ENCODE measurements at places on chromosomes 12 and 14.

DNA sequence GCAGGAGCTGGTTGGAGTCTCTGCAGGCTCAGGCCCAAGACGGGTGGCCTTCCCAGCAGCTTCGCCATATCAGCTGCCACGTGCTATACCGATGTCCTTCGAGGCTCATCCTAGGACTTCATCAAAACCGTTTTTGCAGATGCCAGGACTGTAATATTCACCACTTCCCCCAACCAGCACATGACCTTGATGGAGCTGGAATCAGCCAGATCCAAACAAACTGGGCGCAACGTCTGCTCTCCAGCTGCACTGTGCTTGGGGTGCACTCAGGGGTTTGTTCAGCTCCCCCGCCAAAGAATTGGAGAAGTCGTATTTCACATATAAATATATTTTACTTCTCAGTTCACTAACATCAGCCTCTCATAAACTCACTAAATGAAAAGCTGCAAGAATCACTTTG, 149.5 kb upstream of the DIO3 start:
- DNase-seq: no peak

DNA sequence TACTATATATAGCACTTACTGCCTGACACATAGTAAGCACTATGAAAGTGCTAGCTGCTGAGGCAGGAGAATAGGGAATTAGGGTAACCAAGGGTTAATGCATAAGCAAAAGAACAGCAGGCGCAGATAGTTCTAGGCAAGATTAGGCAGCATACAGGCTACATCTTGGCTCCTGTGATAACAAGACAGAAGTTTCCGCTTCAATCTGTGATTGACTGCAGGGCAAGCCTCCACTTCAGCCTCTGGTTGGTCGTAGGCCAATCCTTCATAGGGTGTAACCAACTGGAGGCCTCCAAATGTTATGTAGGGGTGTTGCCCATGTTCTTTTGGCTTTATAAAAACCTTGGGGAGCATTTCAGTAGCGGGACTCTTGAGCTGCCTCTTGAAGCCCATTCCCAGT, 46.9 kb downstream of the KLHL28 start:
- no peak for DNase-seq

GRCh38 chr12:108770269-108770829, 39.0 kb upstream of the CORO1C start:
- no peak for DNase-seq

- DNase-seq: no peak
These were observed 176.7 kb upstream of the SEL1L start for GRCh38 chr14:81710232-81710845.

DNA sequence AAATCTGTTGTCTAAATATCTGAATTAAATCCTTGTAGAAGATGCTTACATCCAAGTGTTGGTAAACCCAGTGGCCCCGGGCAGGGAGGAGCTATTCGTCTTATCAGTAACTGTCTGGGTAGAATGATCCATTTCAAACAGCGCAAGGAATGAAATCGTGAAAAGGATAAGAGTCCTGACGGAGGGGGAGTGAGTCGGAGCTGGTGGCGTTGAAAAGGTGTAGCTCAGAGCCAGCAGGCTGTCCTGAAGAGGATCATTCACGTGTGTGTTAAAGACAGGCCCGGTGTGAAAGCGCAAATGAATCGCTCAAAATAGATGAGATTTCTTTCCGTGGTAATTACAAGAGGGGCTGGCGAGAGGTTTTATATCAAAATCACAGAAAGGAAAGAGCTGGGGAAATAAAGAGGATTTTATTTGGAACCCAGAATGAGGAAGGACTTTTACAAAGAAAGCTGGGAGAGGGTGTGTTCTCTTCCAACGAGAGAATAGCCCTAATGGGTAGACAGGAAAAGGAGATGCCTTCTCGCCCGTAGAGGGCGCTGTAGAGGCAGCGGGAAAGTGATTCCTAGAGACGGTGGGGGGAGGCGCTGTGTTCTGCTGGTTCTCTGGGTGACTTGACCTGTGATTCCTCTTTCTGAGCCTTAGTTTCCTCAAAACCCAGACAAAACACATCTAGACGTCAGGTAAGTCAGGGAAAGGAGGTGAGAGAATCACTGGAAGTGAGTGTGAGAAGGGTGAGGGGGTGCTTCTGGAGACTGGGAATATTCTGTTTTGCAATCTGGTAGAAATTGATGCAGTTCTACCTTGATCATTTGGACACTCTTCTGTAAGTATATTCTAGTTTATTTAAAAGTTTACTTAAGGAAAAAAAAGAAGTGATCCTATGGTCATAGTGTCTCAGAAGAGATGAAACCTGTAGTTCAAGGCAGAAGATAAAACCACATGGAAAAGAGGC, 39.3 kb downstream of the SRRM4 start:
- no peak for DNase-seq

DNA sequence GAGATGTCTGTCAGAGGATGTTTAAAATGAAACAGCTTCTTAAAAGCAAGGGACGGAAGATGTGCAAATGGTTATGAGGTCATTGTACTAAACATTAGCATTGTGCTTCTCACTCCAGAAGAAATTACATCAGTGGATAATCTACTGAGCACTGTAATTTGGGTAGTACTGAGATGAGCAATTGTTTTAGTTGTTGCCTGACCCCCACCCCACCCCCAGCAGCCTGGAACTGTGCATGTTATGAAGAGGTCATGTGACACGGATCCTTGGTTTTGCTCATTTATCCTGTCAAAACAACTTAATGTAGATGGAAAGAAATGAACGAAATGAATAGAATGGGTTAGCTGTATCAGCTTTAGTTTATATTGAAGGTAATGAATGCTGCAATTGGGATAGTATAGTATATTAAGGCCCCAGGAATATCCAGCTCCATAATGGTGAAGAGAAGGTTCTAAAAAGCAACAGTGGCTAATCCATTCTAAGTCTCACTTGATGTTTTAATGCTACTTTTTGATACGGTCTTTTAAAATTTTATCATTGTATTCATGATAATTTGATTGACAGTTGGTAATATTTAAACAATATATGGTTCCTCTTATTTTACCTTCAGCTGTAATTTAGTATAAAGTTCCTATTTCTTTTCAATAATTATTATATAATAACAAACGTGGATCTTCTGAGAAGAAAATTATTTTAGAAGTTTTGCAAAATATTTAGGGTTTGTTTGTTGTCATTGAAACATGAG, 58.5 kb downstream of the WNK1 start:
- DNase-seq: peak; percentile 46

GRCh38 chr12:95545731-95546490, 5.4 kb downstream of the USP44 start:
- DNase-seq: no peak

DNA sequence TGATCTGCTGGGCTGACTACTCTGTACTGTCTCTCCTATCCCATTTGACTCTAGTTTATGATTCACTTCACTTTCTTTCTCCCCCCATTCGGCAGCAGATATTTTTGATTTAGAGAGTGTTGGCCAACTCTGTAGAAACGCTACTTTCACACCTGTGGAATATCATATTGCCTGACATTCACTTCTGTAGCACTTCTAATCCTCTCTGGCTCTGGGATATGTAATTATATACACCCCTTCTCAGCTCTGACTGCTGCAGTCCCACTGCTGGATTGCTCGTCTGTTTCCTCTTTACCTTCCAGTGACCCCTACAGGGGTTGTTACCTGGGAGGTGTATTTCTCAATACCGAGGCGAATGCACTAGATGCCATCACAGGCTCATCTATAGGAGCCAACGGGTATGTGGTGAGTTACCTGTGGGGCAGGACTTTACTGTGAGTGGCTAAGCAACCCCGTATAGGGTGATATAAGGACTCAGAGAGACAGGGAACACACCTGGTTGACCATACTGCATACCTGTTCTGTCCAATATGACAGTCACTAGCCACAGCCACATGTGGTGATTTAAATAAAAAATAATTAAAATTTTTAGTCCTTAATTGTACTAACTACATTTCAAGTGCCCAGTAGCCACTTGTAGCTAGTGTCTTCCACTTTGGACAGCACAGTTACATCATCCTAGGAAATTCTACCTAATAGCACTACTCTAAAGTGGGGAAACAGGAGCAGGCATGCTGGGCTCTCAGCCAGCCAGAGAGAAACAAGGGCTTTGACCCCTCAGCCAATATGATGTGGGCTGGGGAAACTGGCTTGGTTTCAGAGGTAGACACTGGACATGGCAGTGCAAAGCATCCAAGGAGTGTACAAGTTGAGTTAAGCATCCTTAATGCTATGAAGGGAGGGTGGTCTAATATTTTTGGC, 95.0 kb downstream of the C12orf75 start:
- no peak for DNase-seq

DNA sequence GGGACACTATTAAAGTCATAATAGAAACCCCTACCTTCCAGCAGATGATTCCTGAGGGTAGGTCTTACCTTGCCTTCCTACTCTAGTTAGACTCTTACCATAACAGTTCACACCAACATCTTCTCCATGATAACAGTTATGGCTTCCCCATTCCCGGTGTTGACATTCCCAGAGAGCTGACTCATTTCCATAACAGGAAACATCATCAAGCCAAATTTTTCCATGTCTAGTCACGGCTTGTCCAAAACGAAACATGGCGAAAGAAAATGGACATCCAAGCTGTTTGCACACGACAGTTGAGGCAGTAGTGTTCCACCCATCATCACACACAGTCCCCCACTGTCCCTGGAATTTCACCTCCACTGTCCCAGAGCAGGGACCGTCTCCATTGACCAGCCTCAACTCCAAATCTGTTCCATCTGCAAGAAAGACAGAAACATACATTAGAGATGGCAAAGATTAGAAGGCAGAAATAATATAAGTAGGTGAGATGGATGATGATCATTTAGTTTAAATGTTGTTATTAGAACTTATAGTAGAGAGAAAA, 10.6 kb downstream of the CD163L1 start:
- DNase-seq: no peak

DNA sequence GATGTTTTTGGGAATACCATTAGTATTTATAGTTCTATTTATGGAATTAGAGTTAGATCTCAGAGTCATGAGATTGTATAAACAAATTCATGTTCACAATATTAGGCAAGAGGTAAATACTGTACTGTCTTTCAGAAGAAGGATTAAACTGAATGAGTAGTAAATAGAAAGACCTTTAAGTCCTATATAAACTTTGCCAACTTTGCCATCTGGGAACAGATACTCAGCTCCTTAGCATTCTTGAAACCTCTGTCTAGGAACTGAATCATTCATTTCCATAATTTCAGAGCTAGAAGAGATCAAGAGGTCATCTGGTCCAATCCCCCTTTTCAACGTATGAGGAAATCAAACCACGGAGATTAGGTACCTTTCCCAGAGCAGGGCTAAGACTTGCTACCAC, 141.1 kb downstream of the CAND1 start:
- DNase-seq: no peak

DNA sequence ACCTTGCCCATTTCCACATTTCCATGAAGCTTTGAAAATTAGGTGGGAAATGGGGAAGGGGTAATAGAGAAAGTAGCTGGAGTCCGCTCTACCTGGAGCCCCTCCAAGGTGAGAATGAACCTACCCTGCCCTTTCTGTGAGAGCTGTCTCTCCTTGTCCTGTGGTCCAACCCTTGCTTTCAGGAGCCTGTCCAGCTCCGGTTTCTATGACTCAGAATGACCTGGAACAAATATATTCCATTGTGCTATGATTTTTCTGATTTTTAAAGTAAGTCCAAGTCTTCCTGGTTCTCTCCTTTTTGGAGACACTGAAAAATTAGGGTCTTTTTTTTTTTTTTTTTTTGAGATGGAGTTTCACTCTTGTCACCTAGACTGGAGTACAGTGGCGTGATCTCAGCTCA, 89.1 kb upstream of the VASH1 start:
- no peak for DNase-seq

- DNase-seq: no peak
These were observed 205.4 kb upstream of the FKBP4 start for GRCh38 chr12:2589381-2589780.

- no peak for DNase-seq
These were observed 7.9 kb downstream of the PPP1R12A start for GRCh38 chr12:79926951-79927350.

DNA sequence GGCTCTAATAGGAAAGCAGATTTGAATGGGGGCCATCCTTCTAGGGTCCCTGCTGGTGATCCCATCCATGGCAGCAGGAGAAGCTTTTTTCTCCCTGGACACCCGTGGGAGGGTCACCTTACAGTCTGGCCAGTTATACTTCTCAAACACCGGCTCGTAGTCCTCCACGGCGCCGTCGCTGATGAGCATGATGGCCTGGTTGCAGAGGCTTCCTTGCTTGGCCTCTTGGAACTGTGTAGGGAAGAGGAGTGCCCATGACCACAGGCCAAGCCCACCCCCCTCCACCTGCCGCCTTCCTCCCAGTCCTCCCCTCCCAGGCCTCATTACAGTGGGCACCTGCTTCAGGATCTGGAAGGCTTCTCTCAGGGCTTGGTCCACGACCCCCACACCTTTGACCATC, 33.8 kb downstream of the CACNA2D4 start:
- DNase-seq: no peak

DNA sequence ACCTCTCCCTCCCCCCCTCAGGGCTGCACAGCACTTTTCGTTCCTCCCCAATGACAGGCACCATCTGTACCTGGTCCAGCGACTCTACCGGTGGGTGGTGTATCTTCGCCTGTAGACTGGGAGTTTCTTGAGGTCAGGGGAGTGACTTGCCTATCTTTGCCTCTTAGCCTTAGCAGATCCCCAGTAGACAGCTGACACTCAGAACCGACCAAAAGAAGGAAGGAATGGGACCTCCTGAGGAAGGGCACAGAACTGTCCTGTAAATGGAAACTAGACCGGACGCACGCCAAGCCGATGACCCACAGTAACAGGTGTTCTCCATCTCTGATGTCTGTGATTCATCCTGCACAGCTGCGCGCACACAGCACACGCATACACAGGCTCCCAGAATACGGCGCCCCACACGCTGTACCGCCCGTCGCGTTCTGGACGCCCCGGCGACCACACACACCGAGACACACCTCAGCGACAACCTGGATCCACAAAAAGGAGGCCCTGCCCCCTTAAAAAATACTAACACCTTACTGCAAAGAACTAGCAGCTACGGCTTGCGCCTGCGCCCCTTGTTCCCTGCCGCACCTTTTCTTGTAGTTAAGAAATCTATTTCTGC, 673 bp upstream of the TTC9 start:
- no peak for DNase-seq

- DNase-seq: no peak
These were observed 277.4 kb downstream of the PDZRN4 start for GRCh38 chr12:41465526-41465925.

- DNase-seq: no peak
These were observed 91.7 kb upstream of the FUT8 start for GRCh38 chr14:65320661-65321308.

- no peak for DNase-seq
These were observed 30.3 kb downstream of the TXNDC16 start for GRCh38 chr14:52522033-52522432.

GRCh38 chr12:108806346-108806745, 51.0 kb downstream of the SSH1 start:
- DNase-seq: no peak

DNA sequence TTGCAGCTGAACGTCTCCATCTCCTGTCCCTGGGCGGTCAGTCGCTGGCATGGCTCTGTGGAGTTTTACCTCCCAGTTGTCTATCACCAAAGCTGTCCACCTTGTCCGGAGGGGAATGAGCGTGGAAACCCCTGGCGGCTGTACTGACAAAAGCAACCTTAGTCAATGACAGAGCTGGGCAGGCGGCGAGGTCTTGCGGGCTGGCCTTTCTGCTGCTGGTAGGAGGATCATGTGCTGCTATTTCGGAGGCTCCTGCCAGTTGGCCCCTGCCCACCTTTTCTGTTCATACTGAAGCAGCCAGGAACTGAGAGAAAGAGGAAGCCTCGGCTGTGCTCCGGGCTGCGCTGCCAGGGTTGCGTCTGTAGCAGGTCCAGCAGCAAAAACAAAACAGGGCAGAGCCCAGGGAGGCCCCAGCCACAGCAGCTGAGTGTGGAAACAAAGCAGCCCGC, 57.7 kb downstream of the HMGA2 start:
- no peak for DNase-seq

GRCh38 chr12:122062832-122063693, 15.5 kb upstream of the MLXIP start:
- DNase-seq: no peak
